Stimulated activated CD4-positive, alpha-beta T cell treated with anti-CD3 and anti-CD28 coated beads, Interleukin-1b, Interleukin-23, amount 100 ng/mL, for 48 hours (primary cell): ENCODE measurements at places on chromosomes 7 and 10.

GRCh38 chr7:135803143-135803542 lies 54.5 kb upstream of the FAM180A start:
- DNase-seq = no peak

GRCh38 chr10:64369885-64370773 lies 848.9 kb downstream of the REEP3 start:
- DNase-seq = no peak

- DNase-seq = no peak
Observed at GRCh38 chr7:129163875-129164544, 19.5 kb downstream of the TSPAN33 start.

- no peak for DNase-seq
Observed at GRCh38 chr10:51301644-51302043, 227.4 kb downstream of the PRKG1 start.

DNA sequence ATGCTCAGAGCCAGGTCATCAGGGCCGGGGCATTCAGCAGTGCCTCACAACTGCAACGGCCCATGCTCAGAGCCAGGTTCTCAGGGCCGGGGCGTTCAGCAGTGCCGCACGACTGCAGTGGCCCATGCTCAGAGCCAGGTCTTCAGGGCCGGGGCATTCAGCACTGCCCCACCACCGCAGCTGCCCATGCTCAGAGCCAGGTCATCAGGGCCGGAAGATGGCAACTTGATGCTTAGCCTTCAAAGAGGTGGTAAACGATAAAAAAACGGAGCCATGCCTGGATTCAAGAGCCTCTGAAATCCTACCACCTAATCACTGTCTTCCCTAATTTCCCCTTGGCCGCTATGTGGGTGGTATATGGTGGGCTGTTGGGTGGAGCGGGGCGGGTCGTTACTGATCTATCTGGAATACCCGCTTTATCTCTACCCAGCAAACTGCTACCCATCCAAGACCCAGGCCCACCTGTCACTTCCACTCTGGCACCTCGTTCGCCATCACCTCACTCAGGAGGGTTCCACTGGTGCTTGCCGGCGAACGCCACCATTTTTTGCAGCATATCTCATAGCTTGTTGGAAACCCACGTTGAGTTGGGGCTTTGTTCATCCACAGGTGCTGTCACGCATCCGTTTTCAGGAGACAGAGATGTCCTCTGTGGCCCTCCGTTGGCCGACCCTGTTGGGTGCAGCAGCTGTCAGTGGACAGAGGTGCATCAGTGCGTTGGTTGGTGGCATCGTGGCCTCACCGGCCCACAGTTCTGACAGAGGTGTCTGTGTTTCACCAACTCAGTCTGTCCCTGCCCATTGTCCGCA lies 221.1 kb downstream of the EBF3 start:
- DNase-seq = no peak

DNA sequence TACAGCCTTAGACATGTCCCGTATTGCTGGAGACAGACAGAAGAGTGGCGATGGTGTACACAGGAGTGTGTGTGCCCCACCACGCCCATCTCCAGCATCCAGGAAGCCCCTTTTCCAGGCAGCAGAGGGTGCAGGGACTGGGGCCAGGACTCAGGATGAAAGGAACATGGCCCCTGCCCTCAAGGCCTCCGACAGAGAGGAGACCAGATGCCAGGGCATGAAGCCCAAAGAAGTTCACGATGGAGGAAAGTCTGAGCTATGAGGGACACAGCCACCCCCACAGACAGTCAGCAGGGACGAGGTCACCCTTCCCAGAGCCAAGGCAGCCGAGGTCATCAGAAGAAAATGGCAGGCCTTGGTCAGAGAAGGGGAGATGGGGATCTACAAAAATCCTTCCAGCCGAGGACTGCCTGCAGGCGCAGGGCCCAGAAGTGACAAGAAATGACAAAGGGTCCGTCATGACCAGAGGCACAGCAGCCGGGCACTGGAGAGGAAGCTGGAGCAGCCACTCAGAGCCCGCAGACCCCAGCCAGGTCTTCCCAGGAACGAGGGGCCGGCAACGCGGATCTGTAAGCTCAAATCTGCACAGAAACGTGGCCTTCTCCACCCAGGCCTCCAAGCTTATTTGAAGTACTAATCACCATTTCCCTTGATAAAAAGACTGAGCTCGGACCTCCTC lies 78.7 kb upstream of the PPP2R2D start:
- no peak for DNase-seq

DNA sequence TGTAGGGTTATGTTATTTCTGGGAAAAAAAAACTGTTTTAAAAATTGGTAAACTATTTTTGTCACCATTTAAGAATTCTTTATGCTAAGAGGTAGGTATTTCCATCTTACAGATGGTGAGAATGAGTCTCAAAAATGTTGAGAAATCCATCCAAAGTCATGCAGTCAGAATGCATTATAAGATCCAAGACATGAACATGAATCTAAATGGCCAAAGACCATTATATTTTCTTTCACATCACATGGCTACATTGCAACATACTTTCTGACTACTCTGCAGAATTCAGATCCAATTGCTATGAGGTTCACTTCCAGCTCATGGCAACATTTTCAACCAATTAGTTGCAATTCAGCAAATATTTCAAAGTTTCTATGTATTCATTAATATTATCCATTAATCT lies 181.2 kb downstream of the TWIST1 start:
- DNase-seq = no peak

DNA sequence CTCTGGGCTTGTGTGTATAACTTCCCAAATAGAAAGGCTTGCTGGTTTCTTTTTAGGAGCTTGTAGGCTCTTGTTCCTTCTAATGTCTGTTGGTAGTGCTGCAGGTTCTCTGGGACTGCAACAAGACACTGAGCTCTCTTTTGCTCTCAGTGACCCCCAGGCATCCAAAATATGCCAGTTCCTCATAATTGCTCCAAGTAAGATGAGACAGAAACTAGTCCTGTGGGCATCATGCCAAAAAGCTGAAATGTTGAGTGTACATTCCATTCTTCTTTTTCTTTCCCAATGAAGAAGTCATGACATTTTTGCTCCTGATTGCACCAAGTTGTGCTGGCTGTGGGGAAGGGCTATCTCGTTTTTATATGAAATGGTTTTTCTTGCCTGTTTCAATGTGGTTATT lies 7.1 kb upstream of the BTBD16 start:
- no peak for DNase-seq
